ENCODE measurements at places on chromosomes 7 and 10.

GRCh38 chr7:20035279-20035875 is 181.8 kb downstream of the MACC1 start:
- DNase-seq = no peak

DNA sequence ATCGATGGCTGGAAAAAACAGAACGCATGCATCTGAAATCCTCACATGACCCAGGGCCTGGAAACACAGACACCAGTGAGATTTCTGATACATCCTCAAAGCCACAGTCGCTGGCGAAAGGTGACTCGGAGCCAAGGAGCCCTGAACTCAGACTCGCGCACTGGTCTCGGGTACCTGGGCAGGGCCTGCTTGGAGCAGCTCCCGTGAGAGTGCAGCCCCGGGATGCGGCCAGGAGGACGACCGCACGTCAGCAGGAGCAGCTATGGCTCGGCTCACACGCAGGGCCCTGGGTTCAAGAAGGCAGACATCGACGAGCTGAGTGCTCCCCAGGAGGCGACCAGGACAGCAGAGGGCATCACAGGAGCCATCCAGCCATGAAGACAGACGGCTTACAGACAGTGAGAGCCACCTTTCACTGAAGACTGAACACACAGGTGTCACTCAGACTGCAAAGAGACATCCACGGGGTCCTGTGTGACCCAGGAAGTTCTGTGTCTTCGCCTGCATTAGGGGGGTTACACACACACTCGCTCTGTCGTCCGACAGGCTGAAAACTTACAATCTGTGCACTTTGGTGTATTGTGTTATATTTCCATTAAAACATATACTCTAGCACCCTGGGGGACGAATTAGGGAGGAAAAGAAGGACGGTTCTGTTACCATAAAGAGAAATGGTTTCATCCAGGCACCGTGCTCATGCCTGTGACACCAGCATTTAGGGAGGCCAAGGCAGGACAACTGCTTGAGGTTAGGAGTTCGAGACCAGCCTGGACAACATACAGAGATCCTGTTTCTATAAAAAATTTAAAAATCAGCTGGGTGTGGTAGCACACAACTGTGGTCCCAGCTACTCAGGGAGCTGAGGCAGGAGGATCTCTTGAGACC is 227.7 kb downstream of the MAD1L1 start:
- no peak for DNase-seq

- DNase-seq = no peak
These were observed 27.0 kb upstream of the GPR26 start for GRCh38 chr10:123639131-123639530.

- no peak for DNase-seq
These were observed 41.4 kb downstream of the EPHB4 start for GRCh38 chr7:100785878-100786277.

GRCh38 chr10:48589266-48589665 is 15.6 kb downstream of the ARHGAP22 start:
- no peak for DNase-seq

- no peak for DNase-seq
These were observed 9.4 kb downstream of the ABCB5 start for GRCh38 chr7:20624666-20625385.

DNA sequence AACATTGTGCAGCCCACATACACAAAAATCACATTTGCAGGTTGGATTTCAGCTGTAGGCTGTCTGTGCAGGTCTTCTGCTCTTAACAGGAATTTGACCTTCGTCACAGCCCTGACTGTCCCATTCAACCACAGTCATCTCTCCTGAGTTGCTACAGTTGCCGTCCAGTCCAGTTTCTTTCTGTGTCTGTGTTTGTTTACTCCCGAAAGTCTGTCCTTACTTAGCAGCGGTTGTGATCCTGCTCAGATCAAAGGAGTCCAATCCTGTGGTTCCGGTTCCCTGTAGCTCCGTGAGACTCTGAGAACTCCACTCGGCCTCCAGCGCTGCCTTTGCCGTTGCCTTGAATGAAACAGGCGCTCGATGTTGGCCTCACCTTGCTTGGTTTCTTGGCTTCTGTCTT is 111.6 kb upstream of the GATA3 start:
- DNase-seq = no peak

All from prostate gland (tissue), 2 donors.